ENCODE measurements at places on chromosomes 3 and 15.

DNA sequence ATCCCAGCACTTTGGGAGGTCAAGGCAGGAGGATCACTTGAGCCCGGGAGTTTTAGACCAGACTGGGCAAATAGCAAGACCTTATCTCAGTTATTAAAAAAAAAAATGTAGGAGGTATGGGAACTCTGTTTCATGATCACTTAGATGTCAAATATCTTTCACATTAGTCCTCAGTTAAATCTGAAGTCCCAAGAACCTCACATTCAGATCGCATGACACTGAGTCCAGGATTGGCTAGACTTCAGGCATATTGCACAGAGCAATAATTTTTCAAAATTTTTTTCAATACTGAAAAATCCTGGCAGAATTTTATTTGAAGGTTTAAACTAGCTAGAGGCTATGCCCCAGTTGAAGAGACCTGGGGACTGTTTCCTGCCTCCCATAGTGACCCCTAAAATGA, 56.3 kb upstream of the ZNF148 start:
- DNase-seq, result no peak

DNA sequence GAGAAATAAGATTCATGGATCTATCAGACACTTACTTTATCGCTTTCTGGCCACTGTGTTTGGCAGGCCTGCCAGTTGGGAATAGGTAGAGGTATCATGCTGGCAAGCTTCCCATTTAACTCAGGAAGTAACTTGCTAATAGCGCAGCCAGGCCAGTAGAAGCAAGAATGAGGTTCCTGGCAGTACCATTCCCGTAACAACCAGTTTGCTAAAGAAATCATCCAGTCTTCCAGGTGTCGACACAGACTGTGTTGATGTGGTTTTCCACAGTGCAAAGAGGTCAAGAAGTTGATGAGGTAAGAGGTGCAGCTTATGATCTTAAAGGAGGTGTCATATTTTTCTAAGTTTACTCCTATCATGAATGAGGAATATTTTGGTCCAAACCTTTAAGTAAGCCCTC, 46.2 kb downstream of the DPH6 start:
- no peak for DNase-seq

- DNase-seq, result no peak
Observed at GRCh38 chr3:80553211-80553610, 785.4 kb upstream of the ROBO1 start.

- DNase-seq, result no peak
Observed at GRCh38 chr15:31302778-31303725, 23.6 kb upstream of the KLF13 start.

- DNase-seq, result no peak
Observed at GRCh38 chr3:122350814-122351418, 25.9 kb downstream of the CSTA start.

DNA sequence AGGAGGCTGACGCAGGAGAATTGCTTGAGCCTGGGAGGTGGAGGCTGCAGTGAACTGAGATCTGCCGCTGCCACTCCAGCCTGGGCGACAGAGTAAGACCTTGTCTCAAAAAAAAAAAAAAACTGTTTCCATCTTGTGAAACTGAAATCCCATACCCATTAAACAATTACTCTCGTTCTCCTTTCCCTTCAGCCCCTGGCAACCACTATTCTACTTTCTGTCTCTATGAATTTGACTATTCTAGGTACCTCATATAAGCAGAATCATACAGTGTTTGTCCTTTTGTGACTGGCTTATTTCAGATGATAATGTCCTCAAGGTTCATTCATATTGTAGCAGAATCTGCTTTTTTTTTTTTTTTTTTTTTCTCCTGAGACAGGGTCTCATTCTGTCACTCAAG, 51.5 kb upstream of the UBE2E1 start:
- no peak for DNase-seq

GRCh38 chr3:129878355-129878754, 15.2 kb downstream of the TMCC1 start:
- DNase-seq, result no peak

GRCh38 chr15:87805117-87805820, 451.3 kb downstream of the NTRK3 start:
- no peak for DNase-seq

DNA sequence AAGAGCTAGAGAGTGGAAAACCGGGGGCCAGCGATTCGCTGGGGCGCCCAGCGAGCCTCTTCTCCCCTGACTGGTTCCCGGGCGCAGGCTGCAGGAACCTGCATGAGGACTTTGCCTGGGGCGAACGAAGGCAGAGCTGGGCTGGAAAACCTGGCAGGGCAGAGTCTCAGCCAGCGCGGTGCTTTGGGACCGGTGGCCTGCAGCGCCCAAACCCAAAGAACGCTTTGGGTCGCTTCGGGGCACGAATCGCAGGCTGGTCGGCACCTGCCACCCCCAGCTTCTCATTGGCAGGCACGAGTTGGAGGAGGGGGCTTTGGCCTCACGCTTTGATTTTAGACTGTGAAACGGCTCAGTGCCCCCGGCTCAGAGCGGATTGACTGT, 3.0 kb downstream of the ONECUT1 start:
- no peak for DNase-seq

DNA sequence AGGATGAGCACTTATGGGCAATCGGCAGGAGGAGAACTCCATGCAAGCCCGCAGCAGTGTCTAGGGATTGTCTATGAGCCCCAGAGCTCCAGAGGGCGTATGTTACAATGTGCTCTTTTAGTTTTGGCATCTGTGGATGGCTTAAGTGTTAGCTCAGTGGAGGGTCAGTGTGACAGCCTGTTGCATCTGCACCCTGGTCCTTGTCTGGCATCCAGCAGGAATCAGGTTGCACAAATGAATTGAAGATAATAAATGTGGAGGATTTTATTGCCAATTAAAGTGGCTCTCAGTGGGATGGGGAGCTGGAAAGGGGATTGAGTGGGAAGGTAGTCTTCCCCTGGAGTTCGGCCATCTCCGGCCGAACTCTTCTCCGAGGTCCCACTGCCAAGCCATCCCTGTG, 11.8 kb upstream of the PRICKLE2 start:
- no peak for DNase-seq

DNA sequence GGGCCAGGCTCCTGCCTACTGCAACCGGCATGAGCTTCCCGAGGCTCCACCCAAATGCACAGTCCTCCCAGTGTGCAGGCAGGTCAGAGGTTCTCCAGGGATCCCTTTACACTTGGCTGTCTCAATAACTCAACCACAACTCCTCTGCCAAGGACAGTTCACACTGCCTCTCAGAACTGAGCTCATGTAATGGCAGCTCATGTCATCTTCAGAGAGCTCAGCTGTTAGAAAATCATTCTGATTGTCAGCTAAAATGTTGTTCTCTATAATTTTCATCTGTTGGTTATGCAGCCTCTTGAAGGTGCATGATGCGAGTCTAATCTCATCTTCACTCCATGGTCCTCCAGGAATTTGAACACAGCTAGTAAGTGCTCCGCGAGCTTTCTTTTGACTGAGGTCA, 76.7 kb downstream of the SST start:
- DNase-seq, result no peak

DNA sequence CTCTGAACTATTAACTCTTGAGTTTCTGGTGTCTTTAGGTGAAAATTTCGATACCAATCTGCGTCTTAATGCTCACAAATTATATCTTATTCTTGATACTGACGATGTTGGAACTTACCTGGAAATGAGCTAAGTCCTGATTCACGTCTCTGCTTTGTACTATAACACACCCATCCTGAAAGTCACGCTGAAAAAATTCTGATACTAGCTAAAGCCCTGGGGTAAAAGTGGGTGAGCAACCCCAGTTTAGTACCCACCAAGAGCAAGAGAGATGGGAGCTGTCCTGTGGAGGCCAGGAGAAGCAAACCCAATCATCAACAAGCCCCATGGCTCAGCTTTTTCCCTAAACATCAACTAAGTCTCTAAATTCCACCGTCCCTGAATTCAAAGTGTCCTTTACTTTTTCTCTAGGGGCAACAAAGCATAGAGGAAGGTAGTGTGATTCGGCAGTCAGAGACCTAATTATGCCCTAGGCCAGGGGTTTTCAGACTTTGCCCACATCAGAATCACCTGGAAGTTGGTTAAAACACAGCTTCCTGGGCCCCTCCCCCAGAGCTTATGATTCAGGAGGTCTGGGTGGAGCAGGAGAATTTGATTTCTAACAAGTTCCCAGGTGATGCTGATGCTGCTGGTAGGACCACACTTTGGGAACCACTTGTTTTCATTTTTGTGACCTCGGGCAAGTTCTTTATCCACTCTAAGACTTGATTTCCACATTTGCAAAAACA, 90.2 kb downstream of the OSBPL10 start:
- no peak for DNase-seq

GRCh38 chr3:98962189-98962930, 60.9 kb upstream of the DCBLD2 start:
- DNase-seq, result no peak

DNA sequence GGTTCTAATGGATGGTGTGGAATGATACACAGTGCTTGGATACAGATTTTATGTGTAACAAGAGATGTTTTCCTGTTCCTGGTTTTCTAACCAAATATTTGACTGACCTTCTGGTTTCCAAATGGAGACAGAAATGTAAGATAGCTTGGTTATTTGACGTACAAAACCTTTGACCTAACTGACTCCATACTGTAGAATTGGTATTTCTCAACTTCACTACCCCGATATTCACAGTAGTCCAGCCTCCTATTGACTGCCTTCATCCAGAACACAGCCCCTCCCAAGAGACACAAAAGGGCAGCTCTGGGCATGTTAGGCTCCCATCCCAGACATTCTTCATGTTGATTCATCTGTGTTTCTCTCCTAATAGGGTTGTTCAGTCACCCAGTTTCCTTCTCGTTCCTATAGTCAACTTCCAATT, 33.4 kb downstream of the MYO1E start:
- DNase-seq, result no peak

DNA sequence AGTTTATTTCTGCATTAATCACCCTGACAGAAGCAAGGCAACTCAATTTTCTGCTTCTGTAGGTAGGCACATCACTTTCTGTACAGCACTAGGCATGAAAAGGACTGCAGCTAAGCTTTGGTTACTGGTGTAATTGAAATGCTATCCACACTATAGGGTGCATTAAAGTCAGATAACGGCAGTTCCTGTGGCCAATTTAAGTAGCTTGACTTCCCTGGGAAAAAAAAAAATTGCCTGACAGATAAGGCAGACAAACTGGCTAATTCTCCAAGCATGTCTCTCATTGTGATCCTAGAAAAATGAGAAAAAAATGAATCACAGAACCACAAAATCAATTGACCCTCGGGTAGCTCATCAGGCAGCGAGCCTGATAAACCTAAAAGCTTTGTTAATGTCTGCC, 151.4 kb downstream of the MEIS2 start:
- no peak for DNase-seq

DNA sequence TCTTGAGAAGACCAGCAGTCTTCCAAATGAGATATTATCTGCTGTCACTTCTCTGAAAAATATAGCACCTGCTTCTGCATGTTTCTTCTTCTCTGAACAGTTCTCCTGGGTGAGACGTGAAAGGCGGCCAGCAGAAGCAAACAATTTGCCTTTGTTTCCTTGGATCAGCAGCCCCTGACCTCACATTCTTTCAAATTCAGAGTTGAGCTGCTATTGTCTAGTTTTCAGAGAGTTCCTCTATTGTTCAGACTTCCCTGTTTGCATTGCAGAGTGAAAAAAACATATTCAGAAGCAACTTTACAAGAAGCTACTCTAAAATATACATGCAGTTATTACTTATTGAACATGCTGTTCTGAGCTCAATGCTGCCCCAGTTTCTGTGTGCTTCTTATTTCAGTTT, 653.6 kb downstream of the NAALADL2 start:
- no peak for DNase-seq

DNA sequence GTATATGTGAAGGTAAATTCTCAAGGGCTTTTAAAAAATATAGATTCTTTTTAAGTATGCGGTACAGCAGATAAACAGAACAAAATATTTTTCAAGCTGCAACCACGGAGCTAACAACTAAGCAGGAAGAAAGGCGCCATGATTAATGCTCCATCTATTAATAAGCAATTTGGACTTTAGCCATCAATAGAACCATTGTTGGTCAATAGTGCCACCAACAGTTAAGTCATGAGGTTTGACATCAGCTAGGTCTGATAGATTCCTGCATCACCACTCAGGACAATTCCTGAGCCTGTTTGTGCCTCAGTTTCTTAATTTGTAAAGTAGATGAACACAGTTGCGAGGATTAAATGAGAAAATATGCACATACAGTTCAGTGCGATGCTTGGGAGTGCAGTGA, 65.1 kb upstream of the FAM3D start:
- no peak for DNase-seq

DNA sequence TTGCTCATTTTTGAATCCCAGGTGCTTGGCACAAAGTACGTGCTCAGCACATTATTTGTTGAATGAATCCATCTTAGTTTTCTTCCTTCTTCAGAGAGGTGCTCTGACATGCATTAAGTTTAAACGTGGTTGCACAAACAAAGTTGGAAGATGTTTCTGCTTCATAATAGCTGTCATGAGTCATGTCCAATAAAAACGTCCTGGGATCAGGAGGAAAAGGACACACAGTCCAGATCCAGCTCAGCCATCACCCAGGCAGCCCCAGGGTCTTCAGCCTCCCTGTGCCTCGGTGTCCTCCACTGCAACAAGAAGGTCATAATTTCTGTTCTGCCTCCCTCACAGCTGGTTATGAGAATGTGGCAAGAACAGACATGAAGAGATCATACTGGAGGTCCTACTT, 55.4 kb downstream of the CCNL1 start:
- DNase-seq, result no peak

DNA sequence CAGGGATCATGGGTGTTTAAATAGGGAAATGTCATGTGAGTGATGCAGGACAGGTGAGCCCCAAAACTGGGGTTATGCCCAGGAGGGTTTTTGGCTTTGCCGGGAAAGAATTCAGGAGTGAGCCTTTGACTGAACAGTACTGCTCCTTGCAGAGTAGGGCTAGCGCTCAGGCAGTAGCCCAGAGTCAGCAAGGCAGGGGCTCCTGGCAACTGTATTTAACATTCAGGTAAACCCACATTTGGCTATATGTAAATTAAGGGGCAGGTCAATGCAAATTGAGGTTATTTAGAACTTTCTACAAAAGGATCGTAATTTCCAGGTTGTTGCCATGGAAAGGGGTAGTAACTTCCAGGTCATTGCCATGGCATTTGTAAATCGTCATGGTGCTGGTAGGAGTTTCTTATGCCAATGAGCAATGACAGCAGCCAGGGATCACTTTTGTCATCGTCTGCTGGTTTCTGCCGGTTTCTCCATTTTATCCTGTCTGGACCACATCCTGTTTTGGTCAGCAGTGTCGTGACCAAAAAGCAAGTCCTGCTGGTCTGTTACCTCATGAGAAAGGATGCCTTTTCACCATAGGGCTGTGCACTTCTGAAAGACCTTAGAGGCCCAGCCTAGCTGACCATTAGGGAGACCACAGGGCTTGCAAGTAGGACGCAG, 24.3 kb downstream of the MTHFS start:
- DNase-seq, result no peak

DNA sequence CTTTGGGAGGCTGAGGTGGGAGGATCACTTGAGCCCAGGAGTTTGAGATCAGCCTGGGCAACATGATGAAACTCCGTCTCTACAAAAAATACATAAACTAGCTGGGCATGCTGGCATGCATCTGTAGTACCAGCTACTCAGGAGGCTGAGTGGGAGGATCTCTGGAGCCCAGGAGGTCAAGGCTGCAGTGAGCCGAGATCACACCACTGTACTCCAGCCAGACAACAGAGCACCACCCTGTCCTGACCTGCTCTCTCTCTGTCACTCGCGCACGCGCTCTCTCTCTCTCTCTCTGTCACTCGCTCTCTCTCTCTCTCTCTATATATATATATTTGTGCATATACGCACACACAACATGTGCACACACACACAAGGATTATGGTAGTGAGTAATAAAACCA, 61.8 kb downstream of the IL16 start:
- DNase-seq, result no peak

Measured in SW 1271 (cell line).